Renal cortical epithelial cell (primary cell): ENCODE measurements at places on chromosomes 12 and 14. TPM values are rescaled to one million over a fixed set of nuclear protein-coding genes. Genes with fewer than 3 reads are reported as not detected.

The RNASE1 gene
- 0.52 TPM in 1 of 2 replicates, not detected in the other for total RNA-seq

The FOS gene
- 0.87 and 80.4 TPM in 2 replicates for total RNA-seq

- DNase-seq, result no peak
These were observed 1.9 kb downstream of the GYS2 start for GRCh38 chr12:21602774-21603173.

GRCh38 chr12:58583940-58584339 lies 336.4 kb downstream of the LRIG3 start:
- no peak for DNase-seq

GRCh38 chr12:119157978-119158377 lies 20.8 kb upstream of the HSPB8 start:
- DNase-seq, result no peak

- DNase-seq, result peak; percentile 87
These were observed 223.1 kb downstream of the RAD51B start for GRCh38 chr14:68042586-68043210.

GRCh38 chr12:59093073-59093772 lies 172.9 kb upstream of the LRIG3 start:
- DNase-seq, result no peak

GRCh38 chr14:51562816-51563215 lies 88.9 kb upstream of the FRMD6 start:
- no peak for DNase-seq
